ENCODE measurements at places on chromosomes 13 and 19.

- no peak for DNase-seq
Observed at GRCh38 chr13:50509771-50510441, 333.6 kb downstream of the DLEU7 start.

GRCh38 chr19:30799865-30800755 is 427.9 kb downstream of the ZNF536 start:
- peak; percentile 83 for DNase-seq

DNA sequence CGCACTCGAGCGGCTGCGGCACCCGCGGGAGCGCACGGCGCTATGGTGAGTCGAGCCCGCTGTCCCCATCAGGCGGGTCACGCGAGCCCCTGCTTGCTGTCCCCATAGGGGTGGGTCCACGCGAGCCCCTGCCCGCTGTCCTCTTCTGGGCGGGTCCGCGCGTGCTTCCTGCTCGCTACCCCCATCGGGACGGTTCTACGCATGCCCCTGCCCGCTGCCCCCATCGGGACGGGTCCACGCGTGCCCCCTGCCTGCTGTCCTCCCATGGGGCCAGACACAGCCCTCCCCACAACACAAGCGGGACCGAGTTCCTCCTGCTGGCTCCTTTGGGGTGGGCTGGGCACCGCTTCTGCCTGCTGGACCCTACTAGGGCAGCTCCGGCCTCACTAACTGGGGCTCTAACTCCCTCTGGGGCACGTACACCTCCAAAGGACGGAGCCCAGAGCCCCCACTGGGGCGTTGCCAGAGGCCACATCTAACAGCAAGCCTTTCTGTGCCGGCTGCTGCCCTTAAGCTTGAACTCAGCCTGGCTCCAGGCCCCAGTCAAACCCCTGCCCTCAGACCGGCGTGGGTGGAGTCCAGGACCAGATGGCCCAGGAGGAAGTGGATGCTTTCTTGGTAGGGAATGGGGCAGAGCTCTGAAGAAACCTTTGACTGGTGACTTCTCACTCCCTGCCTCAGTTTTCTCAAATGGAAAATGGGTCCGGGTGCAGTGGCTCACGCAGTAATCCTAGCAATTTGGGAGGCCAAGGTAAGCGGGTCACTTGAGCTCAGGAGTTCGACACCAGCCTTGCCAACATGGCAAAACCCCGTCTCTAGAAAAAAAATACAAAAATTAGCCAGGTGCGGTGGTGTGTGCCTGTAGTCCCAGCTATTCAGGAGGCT is 722 bp downstream of the COLGALT1 start:
- peak; percentile 81 for DNase-seq

DNA sequence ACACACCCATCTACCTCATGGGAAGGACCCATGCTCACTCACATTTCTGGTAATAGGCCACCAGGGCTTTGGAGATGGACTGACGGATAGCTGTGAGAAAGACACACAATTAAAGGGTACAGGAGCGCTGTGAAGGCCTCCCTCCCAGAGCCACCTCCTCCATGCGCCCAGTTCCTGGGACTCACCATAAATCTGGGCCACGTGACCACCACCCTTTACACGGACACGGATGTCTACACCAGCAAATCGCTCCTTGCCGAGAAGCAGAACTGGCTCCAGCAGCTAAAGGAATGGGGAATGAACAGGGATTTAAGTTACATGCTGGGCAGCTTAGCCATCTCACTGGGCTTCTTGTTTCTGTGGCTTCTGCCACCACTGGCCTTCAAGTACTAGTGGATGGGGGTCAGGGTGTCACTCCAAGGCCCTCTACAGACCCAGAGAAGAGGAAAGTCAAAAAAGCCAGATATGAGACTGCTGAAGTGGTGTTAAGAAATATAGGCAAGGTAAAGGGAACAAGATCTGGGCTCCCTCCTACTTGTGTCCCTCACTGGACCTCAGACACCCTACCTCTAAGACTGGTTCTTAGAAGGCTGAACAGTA is 2.2 kb downstream of the RPS16 start:
- DNase-seq: no peak

DNA sequence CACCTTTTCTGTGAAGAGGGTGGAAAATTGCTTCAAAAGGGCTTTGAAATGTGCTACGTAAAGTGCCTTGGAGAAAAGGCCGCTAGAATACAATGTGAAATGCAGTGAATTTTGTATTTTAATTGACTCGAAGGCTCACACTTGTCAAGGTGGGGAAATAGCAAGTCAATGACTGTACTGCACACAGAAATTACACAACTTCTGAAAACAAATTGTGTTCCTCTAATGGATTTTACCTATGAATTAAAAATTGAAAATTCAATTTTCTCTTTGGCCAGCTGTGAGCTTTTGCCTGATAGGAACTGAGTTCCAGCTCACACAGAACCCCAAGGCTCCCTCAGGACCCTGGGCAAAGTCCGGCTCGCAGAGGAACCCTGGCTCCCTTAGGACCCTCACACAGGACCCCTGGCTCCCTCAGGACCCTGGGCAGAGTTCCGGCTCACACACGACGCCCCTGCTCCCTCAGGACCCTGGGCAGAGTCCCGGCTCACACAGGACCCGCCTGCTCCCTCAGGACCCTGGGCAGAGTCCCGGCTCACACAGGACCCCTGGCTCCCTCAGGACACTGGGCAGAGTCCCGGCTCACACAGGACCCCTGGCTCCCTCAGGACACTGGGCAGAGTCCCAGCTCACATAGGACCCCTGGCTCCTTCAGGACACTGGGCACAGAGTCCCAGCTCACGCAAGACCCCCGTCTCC is 324.9 kb downstream of the UQCRFS1 start:
- no peak for DNase-seq

DNA sequence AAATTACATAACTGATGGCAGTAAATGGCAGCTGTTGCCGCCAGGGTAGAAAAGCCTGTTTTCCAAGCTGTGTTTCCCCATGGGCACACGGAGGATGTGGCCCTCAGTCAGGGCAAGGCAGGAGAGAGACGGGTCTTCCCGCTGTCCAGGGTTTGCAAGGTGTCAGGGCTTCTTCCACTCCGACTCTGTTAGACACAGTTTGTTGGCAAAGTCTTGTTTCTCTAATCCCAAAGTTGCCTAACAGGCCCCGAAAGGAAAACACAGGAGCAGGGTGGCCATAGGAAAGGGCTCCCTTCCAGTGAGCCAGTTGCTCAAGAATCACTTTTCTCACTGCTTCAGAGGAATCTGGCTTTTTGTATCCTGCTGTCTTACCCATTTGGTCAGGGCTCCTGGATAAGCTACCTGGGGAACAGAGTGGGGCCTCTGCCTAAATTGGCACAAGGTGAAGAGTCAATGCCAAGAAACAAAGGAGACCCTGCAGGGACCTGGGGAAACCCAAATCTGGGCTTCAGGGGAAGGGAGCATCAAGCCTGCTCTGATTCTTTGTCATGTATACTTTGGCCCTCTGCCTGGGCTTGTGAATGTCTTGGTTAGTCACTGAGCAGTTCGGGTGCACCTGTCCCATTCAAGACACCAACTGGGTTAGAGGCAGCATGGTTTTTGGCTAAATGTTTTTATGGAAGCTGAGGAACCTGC is 29.0 kb upstream of the CXCL17 start:
- DNase-seq: no peak

GRCh38 chr13:111897178-111897845 is 169.6 kb upstream of the SOX1 start:
- DNase-seq: no peak

- no peak for DNase-seq
Observed at GRCh38 chr19:21626924-21627697, 121.7 kb downstream of the ZNF429 start.
